PC-9 (cell line): ENCODE measurements at places on chromosomes 6 and 20. TPM values are rescaled to one million over a fixed set of nuclear protein-coding genes. Genes with fewer than 3 reads are reported as not detected.

- DNase-seq = no peak
These were observed 15.0 kb upstream of the BCKDHB start for GRCh38 chr6:80091506-80091905.

GRCh38 chr20:43916073-43916880, 1.6 kb downstream of the TOX2 start:
- DNase-seq = no peak

KHDC1L gene
- total RNA-seq = 1.1 TPM in 1 of 2 replicates, not detected in the other

COMMD7 gene
- 42.3 and 43.0 TPM in 2 replicates for total RNA-seq

GRM1 gene
- 0.26 TPM in 1 of 2 replicates, not detected in the other for total RNA-seq
